ENCODE measurements at places on chromosomes 2 and 18.

DNA sequence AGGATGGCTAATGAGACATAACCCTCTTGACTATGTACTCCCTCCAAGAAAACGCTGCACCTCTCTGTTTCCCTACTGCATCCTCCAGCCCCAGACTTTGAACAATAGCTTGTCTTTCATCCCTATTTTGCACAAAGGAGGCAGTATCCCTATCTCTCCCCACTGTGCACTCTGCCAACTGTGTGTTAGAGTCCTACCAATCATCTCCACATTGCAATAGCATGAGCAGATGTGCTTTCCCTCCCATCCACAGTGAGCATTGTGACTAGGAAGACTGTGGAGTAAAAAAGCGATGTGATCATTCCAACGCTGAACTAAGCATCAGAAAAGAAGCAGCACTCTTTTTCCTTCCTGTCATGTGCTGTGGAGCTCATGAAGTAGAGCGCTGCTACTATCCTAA, 206.3 kb upstream of the GULP1 start:
- no peak for DNase-seq

DNA sequence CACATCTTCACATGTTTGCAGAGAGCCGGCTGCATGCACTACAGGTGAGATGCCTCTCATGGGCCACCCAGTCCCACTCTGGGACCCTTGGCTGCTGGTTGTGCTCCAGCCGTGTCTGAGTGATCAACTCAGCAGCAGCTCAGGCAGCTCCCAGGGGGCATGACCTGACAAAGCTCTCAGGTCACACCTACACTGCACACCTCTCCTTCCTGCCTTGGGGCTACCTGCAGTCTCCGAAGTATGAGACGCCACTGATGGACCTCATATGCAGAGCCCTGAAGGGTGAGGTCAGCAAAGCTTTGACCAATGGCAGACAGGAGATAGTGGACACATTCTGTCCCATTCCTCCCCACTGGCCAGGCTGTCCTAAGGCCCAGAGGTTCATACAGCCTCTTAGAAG, 51.4 kb downstream of the LBH start:
- peak; percentile 29 for DNase-seq

DNA sequence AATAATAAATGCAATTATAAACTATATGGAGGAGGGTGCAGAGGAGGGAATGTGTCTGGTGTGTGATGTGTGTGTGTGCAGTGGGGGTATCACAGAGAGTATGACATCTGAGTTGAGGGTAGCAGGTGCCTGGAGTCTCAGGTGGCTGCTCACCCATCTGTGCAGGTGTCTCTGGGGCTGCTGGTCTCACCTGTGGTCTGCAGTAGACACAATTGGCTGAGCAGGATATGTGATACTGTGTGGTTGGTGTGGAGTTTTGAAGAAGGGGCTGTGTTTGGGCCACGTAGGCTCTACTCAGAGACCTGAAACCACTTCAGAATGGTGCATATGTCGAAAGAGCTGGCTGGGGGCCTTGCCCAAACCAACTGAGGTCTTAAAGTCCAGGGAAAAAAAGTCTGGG, 17.0 kb downstream of the FABP1 start:
- DNase-seq, result no peak

- DNase-seq, result no peak
Measured at GRCh38 chr2:28653892-28654662, 97.6 kb upstream of the PPP1CB start.

DNA sequence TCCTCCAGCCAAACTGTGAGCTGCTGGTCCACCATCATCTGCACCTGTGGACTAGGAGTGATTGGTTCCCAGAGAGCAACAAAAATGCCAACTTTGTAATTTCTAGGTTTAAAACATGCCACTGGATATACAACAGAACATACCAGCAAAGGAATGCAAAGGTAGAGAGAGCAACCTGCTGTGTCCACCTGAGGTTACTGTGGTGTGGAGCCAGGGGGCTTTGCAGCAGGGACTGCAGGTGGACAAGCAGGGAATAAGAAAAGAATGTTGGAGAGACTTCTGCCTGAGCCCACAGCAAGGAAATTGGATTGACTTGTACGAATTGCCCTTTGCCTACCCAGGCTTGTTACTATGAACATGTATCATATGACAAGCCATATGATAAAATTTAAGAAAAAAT, 345.2 kb upstream of the SPHKAP start:
- DNase-seq, result no peak

GRCh38 chr2:208228476-208228875, 26.4 kb downstream of the IDH1 start:
- DNase-seq, result no peak

GRCh38 chr2:68742626-68743415, 8.2 kb downstream of the ARHGAP25 start:
- no peak for DNase-seq

- peak; percentile 81 for DNase-seq
Measured at GRCh38 chr2:219230059-219230540, 494 bp downstream of the ANKZF1 start.

GRCh38 chr2:83784947-83785346, 674.1 kb downstream of the SUCLG1 start:
- DNase-seq, result no peak

DNA sequence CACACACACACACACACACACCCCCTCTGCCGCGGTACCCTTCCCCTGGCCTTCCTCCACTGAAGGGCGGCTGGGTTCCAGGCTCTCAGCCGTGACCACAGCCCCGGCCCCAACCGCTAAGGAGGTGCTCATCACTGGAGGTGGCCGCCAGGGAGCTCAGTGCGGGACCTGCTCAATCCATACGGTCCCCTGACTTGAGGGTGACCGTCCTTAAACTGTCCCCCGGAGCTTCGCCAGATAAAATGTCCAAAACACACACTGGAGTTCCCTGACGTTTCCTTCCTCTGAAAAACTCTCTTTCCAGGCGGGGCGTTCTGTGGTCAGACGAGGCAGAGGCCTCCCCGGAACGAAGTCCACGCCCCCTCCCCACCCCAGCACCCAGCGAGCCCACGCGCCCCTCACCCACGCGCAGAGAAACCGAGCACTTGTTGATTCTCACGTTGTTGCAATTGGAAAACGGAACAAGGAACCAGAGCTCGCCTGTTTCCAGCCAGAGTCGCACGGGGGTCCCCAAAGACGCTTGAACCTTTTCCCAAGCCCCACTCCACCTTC, 1.4 kb downstream of the MBP start:
- DNase-seq, result no peak

DNA sequence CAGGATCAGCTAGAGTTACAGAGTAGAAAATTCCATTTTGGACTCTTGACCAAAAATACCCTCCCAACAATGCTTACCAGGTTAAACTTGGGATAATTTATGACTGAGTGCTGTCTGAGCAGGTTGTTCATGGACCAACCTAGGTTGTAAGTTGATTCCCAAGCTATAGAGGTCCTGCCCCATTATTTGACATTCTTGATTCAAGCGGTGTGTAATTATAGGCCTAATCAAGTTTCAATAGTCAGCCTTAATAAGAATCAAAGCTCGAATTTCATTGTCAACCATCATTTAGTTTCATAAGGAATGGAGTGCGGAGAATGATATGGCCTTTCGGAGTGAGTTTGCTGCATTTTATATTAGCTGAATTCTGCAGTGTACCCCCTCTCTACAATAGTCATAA, 152.8 kb upstream of the FIGN start:
- DNase-seq, result no peak

GRCh38 chr2:59233920-59234319, 992.8 kb upstream of the FANCL start:
- no peak for DNase-seq

GRCh38 chr2:215487002-215487372, 51.1 kb upstream of the FN1 start:
- no peak for DNase-seq

DNA sequence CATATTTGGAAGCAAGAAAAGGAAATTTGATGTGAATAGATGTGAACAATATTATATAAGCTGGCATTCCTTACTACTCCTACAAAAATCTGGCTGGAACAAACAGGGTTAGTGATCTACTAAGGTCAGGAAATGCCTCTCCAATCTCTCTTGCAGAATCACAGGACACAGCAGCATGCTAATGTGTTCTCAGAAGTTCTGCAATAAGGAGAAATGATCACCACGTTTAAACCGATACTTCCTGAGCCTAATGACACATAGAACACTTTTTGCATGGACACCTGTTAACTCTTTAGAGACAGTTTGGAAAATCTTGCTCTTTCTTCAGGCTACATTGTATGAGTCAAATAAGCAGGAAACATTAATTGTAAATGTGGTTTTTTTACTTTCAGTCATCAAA, 89.6 kb upstream of the MAP3K20 start:
- DNase-seq, result no peak

GRCh38 chr2:237723602-237724001, 75.0 kb upstream of the RBM44 start:
- peak; percentile 73 for DNase-seq

DNA sequence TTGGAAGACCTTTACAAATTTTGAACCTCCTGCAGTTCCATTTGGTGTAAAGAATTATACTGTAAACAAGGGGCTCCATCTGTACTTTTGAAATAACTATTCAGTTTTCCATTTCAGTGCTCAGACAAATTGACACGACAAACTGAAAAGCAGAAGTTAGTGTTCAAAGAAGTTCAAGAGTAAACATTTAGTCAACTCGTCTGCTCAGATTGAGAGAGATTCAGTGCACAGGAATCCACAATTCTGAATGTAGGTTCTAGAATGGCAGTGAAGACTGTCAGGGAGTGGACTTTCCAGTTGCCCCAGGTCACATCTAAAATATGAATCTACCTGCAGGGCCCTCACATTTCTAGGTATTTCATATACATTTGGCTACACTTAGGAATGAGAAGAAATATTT, 322.3 kb upstream of the TCF4 start:
- no peak for DNase-seq

- no peak for DNase-seq
Measured at GRCh38 chr18:79397247-79397829, 1.6 kb downstream of the NFATC1 start.

DNA sequence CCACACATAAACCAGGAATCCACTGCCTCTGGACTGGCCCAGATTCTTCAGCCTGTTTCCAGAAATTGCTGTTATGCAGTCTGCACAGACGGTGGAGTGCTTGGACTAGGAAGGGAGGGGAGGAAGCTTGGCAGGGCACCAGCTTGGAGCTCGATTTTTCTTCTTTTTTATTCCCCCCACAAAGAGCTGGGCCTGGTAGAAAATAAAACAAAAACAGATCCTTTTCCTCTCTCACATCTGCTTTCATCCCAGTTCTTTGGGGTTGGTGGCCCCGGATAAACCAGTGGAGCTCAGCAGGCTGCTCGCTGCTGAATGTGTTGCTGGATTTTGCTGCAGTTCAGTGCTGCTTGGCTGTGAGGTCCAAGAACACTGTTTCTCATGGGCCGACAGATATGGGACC, 16.0 kb downstream of the LRRTM1 start:
- DNase-seq, result no peak

DNA sequence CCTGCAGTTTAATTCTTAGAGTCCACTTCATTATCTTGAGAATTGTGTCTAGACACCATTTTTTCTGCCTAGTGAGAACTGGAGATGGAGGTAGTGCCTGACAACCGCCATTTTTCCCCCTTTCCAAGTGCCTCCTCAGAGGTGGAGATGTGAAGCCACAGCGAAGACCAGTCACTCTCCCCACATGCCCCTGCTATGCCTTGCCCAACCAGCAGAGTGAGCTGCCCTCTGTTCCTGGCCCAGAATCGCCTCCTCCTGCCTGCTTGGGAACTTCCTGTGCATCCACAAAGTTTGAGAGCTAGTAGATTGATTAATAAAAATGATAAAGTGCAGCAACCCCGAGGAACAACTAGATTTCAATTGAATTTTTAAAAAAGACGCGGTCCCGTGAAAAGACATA, 123.3 kb downstream of the CLIP4 start:
- peak; percentile 88 for DNase-seq

DNA sequence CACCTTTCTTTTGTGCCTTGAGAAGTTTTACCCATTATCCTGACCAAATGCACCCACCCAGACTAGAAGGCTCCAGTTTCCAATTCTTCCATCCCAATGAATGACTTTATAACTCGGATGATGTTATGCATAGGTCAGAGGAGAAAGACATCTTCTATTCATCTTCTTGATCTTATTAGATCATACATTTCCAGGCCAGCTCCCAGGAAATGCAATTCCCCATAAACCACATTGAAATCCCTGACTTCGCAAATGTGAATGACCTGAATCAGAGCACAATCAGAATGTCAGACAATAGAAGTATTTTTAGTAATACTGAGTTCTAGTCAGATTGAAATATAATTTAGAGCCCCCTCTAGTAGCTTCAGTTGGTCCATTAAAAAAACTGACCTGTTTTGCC, 62.9 kb downstream of the NYAP2 start:
- DNase-seq, result no peak

DNA sequence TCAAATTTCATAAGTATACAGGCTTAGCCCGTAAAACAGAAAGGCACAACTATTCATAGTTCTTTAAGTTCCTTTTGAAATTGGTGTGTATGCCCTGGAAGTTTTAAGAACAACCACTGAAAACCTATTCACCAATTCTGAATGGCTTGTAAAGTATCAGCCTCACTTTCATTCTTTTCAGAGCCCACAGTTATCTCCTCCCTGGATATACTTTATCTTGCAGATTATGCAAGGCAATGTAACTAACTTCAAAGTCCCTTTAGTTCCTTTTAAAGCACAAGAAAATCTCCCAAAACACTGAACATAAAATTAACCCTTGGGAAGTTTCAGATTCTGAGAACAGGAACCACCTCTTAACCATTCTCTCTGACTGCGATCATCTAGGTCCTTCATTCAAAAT, 1.1 kb downstream of the STRN start:
- no peak for DNase-seq

DNA sequence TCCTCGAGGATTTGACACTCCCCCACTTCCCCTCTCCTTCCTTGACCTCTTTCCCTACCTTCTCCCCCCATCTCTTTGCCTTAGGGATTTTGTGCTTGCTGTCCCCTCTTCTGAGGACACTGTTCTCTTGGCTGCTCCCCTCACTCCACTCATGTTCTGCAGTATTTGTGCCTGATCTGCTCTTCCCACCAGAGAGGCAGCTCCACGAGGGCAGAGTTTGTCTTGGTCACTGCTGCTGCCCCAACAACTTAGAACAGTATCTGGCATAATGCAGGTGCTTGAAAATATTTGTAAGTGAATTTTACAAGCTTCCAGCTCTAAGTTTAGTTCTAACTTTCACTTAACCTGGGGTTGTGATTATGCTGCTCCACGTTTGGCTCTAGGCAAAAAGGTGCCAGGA, 10.0 kb upstream of the WIPF1 start:
- DNase-seq, result no peak

GRCh38 chr18:3447068-3447894, 2.7 kb upstream of the TGIF1 start:
- no peak for DNase-seq

GRCh38 chr2:100902817-100903405, 83.0 kb downstream of the NPAS2 start:
- no peak for DNase-seq

GRCh38 chr18:36075862-36076587, 8.7 kb upstream of the RPRD1A start:
- DNase-seq, result no peak

DNA sequence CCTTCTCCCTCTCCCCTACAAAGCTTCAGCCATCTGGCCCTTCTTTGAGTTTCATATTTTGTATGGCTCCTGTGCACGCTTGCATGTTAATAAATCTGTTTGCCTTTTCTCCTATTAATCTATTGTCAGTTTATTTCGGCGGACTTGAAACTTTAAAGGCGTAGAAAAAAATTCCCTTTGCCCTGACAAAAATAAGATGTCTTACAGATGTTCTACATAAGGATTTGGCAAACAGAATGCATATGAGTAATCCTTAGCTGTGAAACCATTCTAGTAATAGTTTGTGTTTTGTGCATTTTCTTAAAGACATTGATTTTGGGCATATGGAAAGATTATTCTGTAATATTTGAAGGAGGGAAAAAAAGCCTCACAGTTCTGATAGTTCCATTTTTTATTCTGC, 15.0 kb upstream of the BMPR2 start:
- no peak for DNase-seq

GRCh38 chr2:208541461-208541988, 134.9 kb downstream of the PTH2R start:
- no peak for DNase-seq
